ENCODE measurements at places on chromosomes 2 and 18.

DNA sequence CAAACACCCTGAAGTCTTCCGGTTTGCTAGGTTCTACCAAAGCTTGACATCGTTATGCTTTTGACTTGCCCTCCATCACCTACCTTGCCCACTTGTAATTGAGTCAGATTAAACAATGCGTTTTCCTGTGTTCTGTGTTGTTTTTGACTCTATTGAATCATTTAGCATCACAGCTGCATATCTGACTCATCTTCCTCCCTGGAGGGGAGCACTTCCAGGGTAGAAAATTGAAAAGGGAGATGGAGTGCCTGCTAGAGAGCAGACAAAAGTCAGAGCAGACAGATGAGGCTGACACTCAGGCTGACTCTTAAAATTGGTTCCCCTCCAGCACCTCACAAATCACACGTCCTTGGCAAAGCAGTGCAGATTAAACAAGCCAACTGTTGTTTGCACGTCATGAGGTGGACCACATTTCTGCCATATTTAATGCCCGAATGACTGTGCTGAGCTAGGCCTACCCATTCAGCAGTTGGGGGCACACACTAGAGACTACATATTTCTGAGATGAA lies 2.2 kb downstream of the MPP4 start:
- DNase-seq: no peak

GRCh38 chr2:200314976-200315567 lies 8.6 kb downstream of the SPATS2L start:
- no peak for DNase-seq

DNA sequence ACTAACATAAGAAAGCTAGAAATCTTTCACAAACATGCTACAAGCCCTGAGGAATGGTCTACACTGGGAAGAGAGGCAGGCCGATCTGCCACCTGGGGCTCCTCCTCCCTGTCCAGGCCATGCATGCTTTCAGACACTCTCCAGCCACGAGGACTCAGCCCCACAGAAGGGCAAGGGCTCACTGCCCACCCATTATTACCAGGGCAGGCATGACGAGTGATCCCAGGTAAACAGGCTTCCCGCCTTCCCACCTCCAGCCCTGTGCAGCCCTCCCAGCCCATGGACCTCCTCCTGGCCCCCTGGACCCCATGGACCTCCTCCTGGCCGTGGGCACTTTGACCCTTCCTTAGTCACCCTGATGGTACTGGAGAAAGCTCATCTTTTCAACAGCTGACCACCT lies 75.8 kb upstream of the TEX51 start:
- no peak for DNase-seq

DNA sequence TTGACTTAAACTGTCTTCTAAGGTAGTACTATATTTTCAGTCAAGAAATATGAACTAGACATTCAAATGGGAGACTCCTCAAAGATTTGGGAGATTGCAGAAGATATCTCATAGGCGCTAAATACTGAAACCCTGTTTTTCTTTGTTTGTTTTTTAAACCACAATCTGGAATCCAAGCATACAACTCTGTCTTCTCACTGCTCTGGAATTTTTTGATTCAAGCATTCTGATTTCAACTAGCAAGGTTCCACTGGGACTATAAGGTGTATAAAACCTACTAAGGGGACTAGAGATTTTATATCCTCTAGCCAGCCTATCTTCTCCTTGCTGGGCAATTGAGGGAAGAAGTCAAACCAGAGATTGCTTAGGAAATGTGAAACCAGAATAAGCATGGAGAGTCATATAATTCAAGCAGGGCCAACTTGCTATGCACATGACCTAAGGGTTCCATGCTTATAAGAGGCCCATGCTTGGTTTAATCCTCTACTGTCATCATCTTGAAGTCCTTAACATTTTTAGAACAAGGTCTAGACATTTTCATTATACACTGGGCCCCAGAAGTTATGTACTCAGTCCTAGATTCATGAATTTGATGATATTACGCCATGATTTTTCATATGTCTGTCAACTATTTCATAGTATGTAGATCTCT lies 405.5 kb downstream of the PARD3B start:
- DNase-seq: no peak

- DNase-seq: no peak
Observed at GRCh38 chr2:85992611-85993010, 103.8 kb upstream of the ST3GAL5 start.

GRCh38 chr2:235055891-235056516 lies 104.2 kb downstream of the SH3BP4 start:
- no peak for DNase-seq

GRCh38 chr2:15782009-15782751 lies 158.2 kb upstream of the MYCN start:
- no peak for DNase-seq

DNA sequence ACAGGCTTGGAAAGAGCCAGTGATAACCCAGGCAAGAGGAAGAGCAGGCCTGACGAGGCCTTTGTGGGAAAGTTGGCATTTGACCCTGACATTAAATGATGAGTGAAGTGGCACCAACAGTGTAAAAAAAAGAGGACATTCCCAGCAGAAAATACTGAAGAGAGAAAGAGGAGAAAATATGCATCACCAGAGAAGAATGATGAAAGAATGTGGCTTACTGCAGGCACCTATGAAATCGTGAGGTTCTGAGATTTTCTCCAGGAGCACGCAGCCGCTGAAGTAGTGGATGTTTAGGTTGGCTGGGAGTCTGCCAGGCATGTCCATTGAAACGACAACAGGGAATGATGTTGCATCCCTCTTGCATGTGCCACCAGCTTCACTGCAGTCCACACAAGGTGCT lies 13.8 kb downstream of the EHD3 start:
- no peak for DNase-seq
